SJSA1 (cell line): ENCODE measurements at places on chromosomes 5 and 9.

GRCh38 chr9:109875495-109876129 is 95.6 kb downstream of the PALM2AKAP2 start:
- DNase-seq: no peak

- DNase-seq: no peak
These were observed 185.2 kb downstream of the DCP2 start for GRCh38 chr5:113161806-113162205.

DNA sequence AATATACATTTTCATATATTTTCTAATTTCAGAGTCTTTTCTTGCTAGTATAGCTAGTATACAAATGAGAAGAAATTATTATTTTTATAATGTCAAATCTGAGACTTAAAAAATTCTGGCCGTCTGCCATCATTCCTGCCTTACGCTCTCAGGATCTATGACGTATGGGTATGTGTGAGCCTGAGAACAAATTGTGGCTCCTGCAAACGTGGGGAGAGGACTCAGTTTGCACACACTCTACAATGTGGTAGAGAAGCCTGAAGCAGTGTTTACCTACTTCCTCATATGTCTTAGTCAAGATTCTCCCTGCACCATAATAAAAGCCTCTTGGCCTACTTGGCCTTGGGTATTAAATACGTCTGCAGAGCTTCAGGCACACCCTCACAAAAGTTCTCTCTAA is 825.4 kb downstream of the SEMA5A start:
- no peak for DNase-seq

DNA sequence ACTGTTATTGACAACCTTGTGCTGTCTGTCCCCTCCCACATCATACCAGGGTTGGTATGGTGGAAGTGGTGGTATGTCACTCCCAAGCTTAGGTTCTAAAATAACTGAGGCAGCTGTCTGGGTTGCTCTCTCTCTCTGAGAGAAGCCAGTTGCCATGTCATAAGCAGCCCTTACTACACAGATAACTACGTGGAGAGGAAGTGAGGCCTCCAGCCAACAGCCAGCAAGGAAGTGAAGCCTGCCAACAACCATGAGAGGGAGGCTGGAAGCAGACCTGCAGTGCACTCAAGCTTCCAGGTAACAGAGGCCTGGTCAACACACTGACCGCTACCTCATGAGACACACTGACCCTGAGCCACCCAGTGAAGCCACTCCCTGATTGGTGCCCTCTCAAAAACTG is 18.6 kb downstream of the CTNNAL1 start:
- DNase-seq: no peak

DNA sequence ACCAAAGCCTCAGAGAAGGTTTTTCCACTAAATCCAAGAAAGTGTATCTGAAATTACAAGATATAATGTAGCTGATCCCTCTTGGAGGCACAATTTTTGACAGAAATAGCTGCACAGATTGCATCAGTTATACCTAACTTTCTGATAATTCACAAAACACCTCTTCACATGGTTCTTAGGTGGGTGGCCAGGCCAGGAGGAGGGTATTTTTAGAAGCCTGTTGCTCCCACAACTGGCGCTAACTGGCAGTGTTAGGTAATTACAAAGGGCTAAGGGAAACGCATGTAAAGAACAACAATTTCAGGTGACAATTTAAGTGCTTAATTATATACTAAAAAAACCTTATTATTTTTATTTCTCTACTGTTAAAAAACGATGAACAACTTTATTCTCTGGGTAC is 247.9 kb downstream of the BNC2 start:
- DNase-seq: no peak

GRCh38 chr5:51895834-51896233 is 512.6 kb downstream of the ISL1 start:
- no peak for DNase-seq
